ENCODE measurements at places on chromosomes 12 and 14.

GRCh38 chr12:27967551-27968054 lies 4.9 kb downstream of the PTHLH start:
- DNase-seq = no peak

DNA sequence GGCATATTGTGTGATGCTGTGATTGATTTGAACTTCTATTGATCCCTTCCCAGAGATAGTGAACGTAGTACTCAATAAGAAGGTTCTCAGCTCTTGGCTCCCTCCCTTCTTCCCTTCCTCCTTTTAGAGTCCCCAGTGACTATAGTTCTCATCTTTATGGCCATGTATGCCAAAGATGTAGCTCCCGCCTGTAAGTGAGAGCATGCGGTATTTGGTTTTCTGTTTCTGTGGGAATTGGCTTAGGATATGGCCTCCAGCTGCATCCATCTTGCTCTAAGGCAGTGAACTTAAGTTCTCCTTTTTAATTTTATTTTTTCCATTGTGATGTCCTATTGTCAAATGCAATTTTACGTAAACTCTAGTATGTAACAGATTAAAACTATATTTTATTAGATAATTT lies 109.5 kb downstream of the AEBP2 start:
- DNase-seq = no peak

DNA sequence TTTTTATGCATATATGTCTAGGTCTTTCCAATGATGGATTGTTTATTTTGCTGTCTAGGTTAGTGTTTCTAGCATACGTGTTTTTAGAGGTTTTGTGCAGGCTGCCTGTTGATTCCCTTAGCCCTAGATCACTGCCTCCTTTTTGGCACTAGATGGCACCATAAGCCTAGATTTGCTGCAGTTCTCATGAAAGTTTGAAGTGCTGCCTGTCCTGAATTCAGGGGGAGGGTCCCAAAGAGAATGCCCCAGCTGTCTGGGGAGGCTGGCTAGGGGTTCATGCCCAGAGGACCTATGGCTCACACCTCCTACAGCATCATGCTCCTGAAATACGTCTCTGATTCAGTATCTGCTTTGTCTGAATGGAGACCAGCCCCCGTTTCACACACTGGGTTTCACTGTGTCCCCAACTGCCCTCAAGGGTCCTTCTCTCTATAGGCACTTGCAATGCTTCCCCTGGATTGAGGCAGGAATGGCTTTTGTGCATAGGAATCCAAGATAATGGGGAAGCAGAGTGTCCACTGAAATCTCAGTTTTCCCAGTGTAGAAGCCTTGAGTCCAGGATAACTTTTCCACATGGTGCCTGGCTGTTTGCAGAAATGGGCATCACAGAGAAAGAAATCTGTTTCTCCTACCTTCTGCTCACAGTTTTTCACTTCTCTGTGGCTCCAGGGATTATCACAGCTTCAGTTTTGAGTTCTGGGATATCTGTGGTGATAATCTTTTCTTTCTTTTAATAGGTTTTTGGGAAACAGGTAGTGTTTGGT lies 14.2 kb upstream of the TXNRD1 start:
- DNase-seq = peak; percentile 50

- DNase-seq = no peak
Measured at GRCh38 chr12:131862994-131863710, 31.3 kb upstream of the ULK1 start.

DNA sequence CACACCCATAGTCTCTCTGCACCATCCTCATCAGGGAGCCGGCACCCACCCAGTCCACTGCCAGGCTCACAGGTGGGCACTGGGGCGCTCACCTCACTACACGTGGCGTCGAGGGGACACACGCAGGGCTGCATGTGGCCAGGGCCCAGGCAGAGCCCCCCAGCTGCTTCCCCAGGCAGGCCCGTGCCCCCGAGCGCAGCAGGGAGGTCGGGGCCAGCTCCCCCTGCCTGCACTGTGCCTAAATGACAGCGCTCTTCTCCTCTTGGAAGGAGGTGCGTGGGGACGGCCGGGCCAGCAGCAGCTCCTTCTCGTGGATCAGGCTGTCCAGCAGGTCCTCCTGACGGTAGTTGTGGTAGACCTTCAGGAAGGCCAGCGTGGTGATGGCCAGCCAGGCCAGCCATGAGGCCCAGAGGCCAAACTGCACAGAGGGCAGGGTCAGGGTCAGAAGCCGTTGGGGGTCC lies 11.3 kb downstream of the TMEM179 start:
- DNase-seq = no peak

GRCh38 chr12:27344246-27344645 lies 11.6 kb downstream of the BMAL2 start:
- DNase-seq = peak; percentile 80

Data from WERI-Rb-1 (cell line).